ENCODE measurements at places on chromosomes 13 and 19. TPM values are rescaled to one million over a fixed set of nuclear protein-coding genes. Genes with fewer than 3 reads are reported as not detected.

DNA sequence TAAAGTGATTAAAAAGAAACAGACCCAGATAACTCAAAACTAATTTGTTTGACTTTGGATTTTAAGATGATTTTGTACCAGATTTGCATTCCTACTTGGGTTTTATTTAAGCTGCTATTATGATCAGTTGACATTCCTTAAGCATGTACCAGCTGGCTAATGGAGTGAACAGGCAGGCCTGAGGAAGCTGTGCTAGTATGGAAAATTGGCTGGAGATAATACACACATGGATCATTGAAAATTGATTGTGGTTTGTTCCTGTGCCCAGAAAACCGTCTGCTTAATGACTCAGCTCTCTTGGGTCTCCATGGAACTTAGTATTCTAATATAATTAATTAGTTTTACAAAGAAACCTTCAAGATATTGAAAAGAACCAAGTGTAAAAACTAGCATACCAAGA lies 22.6 kb downstream of the POLR1D start:
- peak; percentile 46 for DNase-seq

DNA sequence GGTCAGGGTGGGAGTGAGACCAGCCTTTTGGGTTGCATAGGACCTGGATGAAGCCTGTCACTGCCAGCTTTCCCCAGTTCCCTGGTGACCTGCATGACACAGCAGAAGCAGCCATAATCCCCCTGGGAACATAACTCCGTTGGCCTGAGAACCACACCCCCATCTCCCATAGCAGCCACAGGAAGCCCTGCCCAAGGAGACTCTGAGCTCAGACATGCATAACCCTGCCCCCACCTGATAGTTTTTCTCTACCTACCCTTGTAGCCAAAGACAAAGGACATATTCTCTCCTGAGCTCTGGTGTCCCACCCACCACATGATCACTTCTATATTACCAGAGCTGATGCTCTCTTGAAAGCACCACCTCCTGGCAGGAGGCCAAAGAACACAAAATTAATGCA lies 413.5 kb upstream of the HTR2A start:
- no peak for DNase-seq

The DPF1 gene
- 0.22 TPM for total RNA-seq

The NPHS1 gene
- not detected for total RNA-seq

The FFAR3 gene
- total RNA-seq: under 0.01 TPM

The GFY gene
- not detected for total RNA-seq

The PRRG2 gene
- 12.5 TPM for total RNA-seq

DNA sequence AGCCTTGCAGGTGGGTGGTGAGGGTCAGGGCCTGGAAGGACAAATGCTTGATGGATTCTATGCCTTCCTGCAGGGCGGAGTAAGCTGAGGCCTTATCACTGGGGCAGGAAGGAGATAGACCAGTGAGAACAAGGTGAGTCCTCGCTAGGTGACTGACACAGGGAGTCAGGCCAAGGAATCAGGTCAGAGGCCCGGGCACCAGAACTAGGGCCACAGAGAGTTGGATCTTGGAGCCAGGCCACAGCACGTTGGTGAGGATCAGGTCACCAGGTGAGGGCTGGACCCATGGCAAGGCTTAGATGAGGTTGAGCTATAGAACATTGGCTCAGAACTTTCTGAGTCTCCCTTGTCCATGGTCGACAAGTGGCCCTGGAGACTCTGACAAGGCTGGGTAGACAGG lies 328.2 kb downstream of the FOXO1 start:
- no peak for DNase-seq

DNA sequence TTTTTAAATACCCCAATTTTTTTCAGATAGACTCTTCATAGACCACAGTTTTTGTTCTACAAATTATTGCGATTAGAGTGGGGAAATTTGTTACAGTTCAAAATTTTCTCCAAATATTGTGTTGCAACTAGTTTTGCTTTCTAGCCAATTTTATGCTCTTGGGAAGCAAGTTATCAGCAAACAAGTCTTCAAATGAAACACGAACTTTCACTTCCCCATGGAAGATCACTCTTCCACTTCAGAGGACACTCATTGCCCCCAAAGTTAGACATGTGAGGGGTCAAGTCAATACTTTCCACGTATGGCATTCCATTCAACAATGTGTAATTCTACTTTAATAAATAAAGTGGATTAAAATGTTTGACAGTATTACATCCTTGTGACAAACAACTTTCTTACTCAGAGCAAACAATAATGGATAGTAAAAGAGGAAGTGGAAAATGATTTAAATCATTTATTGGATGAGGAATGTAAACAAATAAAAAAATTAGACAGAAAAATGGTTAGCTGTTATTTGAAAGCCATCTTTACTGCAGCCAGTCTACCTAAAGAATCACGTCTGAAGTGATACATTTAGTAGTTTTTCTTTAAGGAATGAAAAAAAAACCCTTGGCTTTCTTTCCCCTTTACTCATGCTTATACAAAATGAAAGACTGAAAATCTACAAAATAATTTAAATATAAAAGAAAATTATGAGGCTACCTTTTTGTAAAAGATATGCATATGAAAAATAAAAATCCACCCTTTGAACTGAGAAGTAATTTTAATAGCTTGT lies 41.2 kb upstream of the TNFSF11 start:
- no peak for DNase-seq

The PRKD2 gene
- 28.1 TPM for total RNA-seq

GRCh38 chr13:46480131-46480530 lies 72.8 kb upstream of the LRCH1 start:
- no peak for DNase-seq

The CAPS gene
- 2.4 TPM for total RNA-seq

DNA sequence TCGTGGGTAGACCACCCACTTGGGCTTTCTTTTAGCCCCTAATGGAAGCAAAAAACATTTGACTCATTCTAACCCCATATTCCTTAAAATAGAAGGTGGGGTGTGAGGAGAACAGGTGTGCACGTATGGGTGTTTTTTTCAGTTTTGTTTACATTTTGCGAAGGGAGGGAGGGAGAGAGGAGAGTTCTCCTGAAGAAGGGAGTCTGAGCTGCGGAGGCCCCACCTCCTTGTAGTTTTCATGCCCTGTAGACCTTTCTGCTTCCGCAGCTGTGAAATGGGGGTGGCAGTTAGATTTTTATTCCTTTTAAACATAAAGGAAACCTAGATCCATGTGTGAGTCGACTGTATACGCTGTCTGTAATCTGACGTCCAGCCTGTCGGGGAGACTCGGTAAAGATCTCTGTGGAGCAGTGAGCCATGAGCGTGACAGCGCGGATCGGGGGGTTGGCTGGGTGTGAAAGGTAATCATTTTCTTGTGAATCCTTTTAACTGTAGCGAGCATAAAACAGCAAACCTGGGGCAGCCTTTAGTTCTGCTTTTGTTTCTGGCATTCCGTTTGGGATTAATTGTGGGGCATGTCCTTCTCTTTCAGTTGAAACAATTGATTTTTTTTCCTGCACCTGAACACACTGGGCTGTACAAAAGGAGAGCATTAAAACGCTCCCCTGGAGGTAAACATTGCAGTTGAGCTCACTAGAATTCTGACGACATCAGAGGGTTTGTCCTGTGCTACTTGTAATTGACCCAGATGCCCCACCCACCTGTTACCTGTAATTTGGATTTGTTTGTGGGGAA lies 2.3 kb downstream of the UPF1 start:
- DNase-seq: peak; percentile 31

DNA sequence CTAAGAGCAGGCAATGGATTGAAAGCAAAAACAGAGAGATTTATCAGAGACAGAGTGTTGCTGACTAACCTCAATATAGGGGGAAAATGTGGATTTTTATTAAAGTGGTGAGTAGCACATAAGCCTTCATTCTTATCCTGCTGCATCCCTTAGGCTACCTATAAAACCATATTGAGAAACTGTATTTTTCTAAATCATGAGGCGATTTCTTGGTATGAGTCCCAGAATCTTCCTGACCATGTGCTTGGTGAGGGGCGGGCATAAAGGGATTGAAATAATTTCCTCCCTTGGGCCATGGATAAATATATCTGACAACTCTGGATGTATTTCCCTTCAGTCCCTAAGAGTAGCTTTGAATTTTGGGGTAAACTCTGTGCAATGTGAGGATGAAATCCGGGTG lies 72.8 kb downstream of the EFNB2 start:
- no peak for DNase-seq

DNA sequence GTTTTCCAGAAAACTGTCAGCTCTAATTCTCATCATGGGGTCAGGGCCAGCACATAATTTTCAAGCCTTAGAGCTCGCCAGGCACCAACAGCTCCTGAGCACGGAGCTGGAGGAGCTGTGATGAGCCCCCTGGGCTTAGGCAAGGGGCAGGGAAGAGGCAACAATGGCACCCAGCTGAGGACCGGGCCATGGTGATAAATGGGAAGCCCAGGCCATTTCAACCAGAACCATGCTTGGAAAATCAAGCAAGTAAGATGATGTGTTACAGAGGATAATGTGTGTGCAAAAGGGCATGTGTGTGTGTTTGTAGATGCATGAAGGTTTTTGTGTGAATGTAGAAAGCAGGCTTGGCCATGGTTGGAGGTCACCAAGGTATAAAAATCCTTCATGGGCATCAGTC lies 66.8 kb upstream of the UBAC2 start:
- DNase-seq: no peak

The WDFY2 gene
- total RNA-seq: 4.4 TPM

The KIR2DL4 gene
- not detected for total RNA-seq

GRCh38 chr19:48918801-48919247 lies 14.7 kb upstream of the DHDH start:
- DNase-seq: peak; percentile 23

- peak; percentile 47 for DNase-seq
Measured at GRCh38 chr19:53868091-53868891, 608 bp downstream of the MYADM start.

The NRTN gene
- 0.99 TPM for total RNA-seq

DNA sequence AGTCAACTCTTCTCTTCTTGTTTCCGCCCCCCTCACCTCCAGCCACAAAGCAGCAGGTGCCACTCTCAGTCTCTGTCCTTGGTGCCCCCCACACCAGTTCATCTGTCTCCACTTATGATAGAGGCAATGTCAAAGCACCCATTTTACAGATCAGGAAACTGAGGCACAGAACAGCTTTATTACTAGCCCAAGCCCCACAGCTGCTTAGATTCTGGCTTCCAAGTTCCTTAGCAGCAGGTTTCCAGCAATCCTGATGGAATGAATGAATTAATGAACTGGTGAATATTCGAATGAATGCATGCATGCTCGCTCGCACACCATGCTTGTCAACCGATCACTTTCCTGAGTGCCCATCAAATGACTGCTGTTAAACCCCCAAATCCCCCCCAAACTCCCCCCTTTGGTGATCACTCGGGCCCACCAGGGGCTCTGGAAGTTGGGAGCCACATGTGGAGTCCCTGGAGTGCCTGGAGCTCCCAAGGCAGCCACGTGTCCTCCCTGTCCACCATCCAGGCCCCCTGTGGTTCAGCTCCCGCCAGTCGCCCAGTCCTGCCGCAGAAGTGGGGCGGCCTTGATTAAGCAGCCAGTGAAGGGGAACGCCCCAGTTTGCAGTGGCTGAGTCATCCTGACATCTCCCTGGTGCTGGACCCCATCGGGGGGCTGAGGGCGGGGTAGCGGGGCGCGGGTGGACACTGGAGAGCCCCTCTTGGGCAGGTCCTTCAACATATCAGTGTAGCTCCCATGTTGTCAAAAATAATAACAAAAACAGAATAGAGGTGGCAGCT lies 6.8 kb downstream of the PTPRS start:
- DNase-seq: no peak

GRCh38 chr13:91417660-91418325 lies 19.4 kb downstream of the GPC5 start:
- no peak for DNase-seq

GRCh38 chr13:103676329-103676728 lies 610.1 kb upstream of the SLC10A2 start:
- DNase-seq: no peak

The ZNF560 gene
- total RNA-seq: under 0.01 TPM

DNA sequence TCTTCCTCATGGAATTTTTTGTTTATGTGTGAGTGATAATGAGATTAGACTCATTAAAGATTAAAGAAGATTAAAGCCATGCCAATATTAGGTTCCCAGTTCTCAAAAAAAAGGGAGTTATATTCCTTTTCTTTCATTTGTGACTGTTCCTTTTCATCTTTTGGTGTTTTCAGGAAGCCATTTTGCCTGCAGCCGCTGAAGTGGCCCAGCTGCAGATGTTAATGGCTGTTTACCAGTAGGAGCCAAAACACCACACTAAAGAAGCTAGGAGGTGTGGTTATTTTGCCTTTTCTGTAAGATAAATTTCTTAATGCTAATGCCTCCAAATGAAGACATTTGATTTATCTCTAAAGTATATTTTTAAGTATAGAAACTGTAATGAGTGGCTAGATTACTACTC lies 36.3 kb downstream of the ITGBL1 start:
- no peak for DNase-seq

- no peak for DNase-seq
Measured at GRCh38 chr13:98548230-98548629, 28.7 kb downstream of the STK24 start.
